ENCODE measurements at places on chromosomes 1 and 21.

GRCh38 chr21:39316729-39317128, 3.3 kb upstream of the BRWD1 start:
- no peak for DNase-seq

DNA sequence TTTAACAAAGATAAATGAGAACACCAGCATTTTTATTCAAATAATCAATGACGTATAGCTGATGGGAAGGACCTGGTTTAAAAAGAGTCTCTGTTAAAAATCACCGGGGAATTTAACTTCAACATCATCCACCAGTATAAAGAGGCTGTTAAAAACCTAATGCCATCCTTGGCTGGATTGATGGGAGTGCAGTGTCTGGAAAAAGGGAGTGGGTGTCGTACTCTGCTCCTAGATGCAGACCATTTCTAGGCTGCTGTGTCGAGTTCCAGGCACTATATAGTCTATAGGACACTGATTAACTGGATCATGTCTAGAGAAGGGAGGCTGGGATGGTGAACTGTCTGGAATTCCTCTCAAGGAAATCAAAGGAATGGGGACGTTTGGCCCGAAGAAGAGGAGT, 36.1 kb downstream of the DDX20 start:
- no peak for DNase-seq

DNA sequence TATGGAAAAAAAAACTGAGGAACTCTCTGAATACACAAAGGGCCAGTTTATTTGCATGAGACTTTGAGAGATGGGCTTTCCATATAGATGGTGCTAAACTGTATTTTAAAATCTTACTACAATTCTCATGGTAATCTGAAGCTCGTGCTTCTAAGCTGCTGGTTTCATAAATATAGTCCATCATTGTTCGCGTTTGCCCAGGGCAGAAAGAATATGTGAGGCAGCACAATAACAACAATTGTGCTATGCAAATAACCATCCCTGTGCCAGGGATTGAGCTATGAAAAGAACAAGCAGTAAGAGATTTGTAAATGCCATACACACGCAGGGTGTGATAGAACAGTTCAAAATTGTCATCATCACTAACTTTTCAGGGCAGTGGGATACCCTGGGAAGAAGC, 4.9 kb upstream of the EPS15 start:
- DNase-seq, result no peak

- no peak for DNase-seq
Measured at GRCh38 chr1:16166117-16166516, 10.2 kb upstream of the EPHA2 start.

GRCh38 chr1:232226197-232226712, 403.7 kb downstream of the SIPA1L2 start:
- no peak for DNase-seq

GRCh38 chr1:244952940-244953339, 88.6 kb upstream of the HNRNPU start:
- no peak for DNase-seq

DNA sequence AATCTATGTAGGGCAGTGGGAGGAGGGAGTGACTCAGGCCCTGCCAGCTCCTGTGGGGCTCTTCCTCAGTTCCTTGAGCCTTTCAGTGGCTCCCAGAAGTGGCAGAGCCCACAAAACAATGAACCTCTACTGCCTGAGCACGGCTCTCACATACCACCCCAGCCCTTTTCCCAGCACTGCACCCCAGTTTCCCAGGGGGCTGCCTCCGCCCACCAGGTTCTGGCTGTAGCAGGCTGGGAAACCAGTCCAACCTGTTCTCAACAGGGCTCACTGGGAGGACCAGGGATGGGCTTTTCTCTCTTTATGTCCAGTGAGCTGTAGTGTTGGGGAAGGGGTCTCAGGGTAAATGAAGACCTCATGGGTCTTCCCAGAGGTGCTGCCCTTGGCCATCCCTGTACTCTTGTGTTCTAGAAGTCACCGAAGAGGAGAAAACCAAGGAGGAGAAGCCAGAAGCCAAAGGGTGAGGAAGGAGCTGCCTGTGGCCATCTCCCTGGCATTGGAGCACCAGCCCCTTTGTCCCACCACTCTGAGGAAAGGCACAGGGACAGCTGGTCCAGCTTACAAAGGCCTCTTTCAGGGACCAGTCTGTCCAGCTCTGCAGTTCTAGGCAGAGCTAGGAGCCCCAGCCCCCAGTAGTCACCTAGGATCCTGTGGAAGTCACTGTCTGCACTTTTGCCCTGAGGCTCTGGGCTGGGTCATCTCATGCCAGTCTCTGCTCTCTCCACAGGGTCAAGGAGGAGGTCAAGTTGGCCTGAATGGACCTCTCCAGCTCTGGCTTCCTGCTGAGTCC, 3.5 kb downstream of the MARCKSL1 start:
- no peak for DNase-seq

DNA sequence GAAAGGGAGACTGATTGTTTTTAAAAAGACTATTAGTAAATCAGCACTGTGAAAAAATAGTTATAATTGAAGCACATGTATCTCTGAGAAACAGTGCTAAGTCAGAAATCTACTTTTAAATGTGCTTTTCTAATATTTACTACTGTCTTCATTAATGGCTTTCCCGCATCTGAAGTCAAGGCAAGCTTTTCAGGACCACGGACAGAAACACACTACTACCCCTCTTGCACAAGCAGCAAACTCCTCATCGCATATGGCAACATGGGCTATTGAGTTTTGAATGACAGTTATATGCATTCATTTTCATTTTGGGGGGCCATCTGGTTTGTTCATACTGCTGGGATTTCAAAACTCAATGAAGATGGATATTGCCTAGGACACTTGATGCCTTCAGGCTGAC, 433.4 kb upstream of the CAMK1G start:
- DNase-seq, result no peak

DNA sequence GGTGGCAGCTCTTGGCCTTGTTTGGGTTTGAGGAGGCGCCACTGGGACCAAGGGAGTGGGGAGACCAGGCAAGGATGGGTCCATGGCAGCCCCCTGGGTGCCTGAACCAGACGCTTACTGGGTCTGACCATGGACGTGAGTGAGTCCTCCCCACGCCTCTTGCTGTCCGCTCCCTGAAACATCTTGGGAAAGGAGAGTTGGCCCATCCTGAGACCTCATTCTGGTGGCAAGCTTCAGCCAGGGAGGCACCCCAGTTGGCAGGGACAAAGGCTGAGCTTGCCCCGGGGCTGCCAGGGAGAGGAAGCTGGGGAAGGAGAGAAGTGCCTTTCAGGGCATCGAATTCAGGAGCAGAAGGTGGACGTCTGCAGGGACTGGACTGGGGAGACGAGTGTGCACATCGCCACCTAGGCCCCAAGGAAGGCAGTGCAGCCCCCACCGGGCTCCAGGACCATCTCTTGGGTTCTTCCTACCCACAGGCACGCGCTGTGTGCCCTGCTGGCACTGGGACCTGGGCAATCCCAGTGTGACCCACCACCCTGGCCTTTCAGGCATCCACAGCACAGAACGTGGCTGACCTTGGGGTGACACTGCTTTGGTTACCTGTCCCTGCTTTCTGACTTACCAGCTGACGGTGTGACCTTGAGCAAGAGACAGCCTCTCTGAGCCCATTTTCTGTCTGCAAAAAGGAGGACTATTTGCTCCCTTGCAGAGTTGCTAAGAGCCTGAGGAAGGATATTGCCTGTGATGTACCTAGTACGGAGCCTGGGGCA, 132.9 kb upstream of the WNT4 start:
- DNase-seq, result peak; percentile 72

DNA sequence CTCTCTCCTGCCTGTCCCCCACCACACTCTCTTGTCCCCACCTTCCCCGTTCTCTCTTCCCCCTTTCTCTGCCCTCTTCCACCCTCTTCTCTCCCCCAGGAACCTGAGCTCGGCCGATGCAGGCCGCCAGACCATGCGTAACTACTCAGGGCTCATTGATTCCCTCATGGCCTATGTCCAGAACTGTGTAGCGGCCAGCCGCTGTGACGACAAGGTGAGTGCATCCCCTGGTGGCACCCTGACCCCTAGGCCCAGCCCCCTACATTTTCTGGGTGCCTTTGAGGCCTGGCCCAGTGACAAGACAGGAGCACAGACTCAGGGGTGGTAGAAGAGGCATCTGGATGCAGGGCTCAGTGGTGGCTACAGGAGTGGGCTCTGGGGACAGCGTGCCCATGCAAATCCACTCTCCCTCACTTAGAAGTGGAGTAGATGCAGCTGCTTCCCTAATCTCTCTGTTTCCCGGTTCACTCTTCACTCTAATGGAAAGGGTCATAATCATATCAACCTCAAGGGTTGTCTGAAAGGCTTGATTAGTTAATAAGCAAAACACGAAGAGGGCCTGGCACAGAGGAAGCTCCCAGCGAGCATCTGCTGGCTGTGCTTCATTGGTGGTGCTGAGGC, 37.0 kb downstream of the PKP1 start:
- no peak for DNase-seq

- no peak for DNase-seq
Measured at GRCh38 chr21:33945652-33946270, 30.2 kb upstream of the ATP5PO start.

DNA sequence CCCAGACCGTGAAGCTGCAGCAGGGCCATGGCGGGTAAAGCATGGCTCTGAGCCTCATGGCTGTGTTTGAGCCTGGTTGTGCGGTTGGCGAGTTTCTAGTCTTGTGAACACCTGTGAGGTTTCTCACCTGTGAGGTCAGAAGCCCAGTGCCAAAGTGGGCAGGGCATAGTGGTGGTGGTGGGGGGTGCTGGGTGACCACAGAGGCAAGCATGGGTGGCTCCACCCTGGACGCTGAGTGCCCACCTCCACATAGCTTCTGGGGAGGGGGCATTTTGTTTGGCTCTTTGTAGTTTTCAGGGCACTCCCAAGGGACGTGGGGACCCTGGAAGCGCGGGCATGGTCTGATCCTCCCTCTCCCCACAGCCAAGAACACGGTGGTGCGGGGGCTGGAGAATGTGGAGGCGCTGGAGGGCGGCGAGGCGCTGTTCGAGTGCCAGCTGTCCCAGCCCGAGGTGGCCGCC, 91.1 kb downstream of the TRIM11 start:
- DNase-seq, result no peak

DNA sequence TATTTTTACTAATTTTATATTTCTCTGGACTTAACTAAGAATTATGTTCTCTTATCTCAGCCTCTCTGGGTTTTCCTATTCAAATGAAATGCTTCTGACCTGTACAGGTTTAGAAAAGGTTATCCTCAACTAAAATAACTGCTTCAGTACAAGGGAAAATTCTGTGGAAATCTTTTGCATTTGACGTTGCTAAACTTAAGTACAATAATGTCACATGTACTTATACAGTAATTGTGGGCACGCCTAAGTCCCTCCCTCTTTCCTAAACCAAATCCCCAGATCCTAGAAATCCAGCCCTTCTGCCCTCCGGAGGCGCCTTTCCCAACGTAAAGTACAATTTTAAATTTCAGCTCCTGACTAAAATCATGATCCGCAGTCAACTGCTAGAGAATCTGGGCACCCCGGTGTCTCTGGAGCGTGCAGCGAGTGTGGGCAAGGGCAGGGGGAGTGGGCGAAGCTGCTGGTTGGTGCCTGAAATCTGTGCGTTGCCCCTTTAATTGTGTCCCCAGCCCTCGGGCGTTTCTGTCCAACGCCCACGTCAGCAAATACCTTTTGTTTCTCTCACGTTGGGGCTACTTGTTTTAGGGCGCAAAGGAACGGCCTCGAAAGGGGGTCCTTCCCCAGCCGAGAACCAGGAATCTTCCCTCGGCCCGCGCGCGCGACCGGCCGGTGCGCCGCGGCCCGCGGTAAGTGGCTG, at the start of gene ZBTB8A:
ZBTB8A (plus strand) TSS at position 541 of the 697 bp plus-strand sequence. CDS start 53,505 bp downstream, outside the sequence.
- no peak for DNase-seq

- no peak for DNase-seq
Measured at GRCh38 chr1:161914595-161914994, 109.1 kb downstream of the OLFML2B start.

DNA sequence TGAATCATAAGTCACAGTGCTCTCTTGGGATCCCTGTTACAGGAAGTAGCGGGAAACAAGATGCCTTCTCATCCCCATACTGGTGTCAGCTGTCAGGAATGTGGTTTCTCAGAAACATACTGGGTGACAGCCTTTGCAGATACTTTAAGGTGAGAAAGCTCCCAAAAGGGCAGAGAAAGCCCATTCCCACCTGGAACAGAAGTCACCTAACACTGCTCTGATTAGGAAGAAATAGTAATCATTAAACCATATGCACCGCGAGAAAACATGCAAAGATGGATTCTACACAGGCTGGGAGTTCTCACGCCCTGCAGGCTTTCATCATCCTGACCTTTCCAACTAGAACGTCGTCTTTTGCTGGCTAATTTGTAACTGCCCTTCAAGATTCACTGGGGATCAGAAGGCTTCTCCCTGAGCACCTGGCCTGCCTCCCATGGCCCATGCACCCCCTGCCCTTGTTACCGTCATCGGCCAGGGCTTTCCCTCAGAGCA, 46.2 kb upstream of the SLC44A3 start:
- DNase-seq, result no peak

- DNase-seq, result no peak
Measured at GRCh38 chr1:17847111-17847510, 92.0 kb downstream of the ACTL8 start.

- no peak for DNase-seq
Measured at GRCh38 chr1:59767119-59767518, 47.6 kb upstream of the HOOK1 start.
